ENCODE measurements at places on chromosomes 16 and 17.

DNA sequence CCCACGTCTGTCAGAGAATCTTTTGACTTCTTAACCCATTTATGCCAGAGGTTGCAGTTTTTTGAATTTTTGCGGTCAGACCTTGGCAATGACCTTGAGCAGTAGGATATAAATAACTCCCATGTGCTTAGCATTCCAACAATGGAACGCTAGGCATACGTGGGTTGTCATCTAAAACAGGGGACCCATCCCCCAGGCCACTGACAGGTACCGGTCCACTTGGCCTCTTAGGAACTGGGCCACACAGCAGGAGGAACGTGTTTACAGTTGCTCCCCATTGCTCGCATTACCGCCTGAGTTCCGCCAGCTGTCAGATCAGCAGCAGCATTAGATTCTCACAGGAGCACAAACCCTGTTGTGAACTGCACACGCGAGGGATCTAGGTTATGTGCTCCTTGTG is 76.8 kb upstream of the LGALS9 start:
- DNase-seq = no peak

DNA sequence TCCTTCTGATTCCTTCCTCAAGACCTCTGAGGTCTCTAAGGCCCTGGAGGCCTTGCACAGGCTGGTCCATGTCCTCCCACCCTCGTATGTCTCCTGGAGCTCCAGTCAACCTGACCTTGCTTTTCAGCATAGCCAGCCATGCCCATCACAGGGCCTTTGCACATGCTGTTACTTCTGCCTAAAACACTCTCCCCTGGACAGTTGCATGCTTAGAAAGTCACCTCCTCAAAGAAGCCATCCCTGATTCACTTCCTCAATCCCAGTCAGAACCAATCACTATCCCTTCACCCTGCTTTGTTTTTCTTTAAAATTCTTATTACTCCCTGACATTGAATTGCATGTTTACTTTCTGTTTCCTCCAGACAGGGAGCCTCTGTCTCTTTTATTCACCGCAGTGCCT is 322.1 kb upstream of the CCL2 start:
- no peak for DNase-seq

DNA sequence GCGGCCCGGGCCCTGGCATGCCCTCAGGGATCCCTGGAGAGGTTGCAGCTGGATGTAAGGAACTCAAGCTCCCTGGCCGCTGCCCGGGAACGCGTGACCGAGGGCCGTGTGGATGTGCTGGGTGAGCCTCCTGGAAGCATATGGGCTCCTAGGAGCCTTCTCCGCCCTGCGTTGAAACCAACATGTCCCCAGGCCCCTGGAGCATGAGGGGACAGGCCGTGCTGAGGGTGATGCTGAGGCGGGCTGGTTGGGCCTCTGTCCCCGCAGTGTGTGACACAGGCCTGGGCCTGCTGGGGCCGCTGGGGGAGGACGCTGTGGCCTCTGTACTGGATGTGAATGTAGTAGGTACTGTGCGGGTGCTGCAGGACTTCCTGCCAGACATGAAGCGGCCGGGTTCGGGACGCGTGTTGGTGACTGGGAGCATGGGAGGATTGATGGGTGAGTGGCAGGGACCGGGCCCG is 5.7 kb upstream of the HSD17B1 start:
- no peak for DNase-seq

GRCh38 chr16:19044769-19045168 is 22.6 kb upstream of the COQ7 start:
- DNase-seq = no peak

DNA sequence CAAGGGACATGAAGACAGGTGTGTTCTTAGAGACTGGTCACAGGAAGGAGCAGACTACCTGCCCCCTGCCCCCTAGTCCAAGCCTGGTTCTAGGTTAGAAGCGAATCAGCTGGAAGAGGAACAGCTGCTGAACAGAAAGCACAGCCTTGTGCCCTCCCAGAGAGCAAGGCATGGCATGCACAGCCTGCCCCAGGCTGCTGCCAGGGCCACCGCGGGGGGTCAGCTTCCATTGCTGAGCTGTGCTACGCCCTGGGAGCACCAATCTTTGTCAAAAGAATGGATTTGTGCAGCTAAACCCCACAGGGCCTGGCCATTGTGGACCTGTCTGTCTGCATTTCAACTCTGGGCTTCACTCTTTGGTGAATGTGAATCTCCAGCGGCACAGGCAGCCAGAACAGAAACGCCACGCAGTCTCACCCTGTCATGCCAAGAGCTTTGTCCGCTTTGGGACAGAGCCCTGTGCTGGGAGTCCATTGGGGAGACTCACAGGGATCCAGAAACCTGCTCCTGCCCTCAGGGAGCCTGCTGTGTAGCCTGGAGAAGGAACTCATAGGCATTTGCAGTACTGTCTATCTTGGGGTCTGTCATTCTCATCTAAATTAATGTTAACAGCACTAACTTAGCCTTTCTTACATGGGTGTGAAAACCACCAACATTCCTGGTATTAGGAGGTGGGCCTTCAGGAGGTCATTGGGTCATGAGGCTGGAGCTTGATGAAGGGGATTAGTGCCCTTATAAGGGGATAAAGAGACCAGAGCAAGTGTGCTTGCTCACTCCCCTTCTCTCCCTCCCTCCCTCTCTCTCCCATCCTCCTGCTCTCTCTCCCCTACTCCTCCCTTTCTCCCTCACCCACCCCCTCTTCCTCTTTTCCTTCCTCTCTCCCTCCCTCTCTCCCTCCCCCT is 25.6 kb upstream of the CDRT4 start:
- DNase-seq = no peak

GRCh38 chr17:17647524-17648178 is 33.6 kb upstream of the RAI1 start:
- DNase-seq = no peak

- DNase-seq = no peak
Observed at GRCh38 chr16:30623536-30624283, 13.5 kb upstream of the ZNF689 start.

- no peak for DNase-seq
Observed at GRCh38 chr17:27986805-27987684, 55.4 kb upstream of the NLK start.

- no peak for DNase-seq
Observed at GRCh38 chr16:85615852-85616606, 2.9 kb downstream of the GSE1 start.

DNA sequence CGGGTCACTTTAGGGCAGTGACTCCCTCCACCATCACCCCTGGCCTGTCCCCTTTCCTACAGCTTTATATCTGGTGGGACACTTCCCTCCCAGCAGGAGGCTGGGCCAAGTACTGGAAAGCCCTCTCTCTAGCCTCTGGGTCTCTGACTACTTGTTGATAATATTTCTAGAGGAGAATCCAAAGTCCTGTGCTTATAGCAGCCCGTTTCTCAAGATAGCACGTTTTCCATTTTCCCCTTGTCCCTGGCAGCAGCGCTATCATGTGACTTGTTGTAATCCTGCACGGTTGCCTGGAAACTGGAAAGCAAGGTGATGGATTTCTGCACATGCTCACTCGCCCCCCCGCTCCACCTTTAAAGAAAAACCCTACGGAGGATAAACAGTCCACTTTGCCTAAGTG is 3.3 kb upstream of the AXIN2 start:
- no peak for DNase-seq

DNA sequence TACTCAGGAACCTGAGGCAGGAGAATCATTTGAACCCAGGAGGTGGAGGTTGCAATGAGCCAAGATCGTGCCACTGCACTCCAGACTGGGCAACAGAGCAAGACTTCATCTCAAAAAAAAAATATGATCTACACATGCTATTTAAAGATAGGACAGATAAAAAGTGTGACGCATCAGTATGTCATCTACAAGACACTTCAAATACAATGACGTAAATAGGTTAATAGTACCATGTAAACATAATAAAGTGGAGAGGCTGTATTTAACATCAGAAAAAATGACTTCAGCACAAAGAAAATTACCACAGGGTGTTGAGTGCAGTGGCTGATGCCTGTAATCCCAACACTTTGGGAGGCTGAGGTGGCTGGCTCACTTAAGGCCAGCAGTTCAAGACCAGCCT is 20.2 kb downstream of the ZNF778 start:
- DNase-seq = no peak

GRCh38 chr16:89143201-89143741 is 28.3 kb upstream of the CDH15 start:
- DNase-seq = no peak

GRCh38 chr17:31521632-31522283 is 130.3 kb downstream of the RAB11FIP4 start:
- DNase-seq = no peak

DNA sequence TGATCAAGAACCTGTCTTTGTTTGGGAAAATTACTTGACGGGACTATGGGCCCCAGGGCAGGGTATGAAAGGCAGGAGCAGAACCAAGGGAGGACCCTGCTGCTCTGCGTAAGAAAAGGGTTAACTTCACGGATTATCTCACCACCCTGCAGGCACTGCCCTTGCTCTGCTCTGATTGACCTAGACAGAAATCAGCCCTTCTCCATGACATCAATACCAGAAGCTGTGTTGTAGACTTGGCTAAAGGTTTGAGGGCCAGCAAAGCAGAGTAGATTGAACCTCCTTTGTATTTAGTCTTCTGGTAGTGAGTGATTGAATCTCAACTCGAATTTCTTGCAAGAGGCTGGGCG is 52.9 kb upstream of the ETV4 start:
- DNase-seq = no peak

DNA sequence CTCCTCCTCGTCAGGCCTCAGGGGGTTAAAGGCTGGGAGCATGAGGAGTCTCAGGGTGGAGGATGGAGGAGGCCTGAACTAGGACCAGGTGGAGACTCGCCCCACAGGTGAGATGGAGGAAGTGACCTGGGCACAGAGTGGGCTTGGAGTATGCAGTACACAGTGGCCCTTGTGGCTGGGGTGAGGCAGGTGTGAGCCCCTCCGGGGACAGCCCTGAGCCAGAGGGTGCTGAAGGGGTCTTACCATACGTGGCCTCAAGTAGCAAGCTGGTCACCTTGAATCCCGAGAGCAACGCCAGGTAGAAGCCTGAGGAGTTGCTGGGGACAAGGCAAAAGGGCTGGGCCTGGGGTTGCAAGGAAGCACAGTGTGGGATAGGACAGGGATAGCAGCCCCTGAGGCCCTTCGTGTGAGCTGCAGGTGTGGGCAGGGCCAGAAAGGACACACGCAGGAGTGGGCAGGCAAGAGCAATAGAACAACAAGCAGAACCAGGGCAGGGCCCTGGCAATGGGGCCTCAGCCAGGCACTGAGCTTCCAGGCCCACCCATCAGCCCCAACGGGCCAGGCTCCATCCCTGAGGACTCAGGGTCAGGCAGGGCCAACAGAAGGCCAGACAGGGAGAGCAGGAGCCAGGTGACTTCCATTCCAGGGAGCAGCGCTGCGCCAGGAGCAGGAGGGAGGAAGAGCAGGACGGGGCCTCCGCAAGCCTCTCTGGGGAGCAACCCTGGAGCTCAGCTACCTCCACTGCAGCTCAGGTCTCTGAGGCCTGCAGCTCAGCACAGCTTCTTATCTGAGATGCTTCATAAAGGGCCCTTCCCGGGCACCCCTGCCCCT is 64.2 kb upstream of the TNRC6C start:
- no peak for DNase-seq

DNA sequence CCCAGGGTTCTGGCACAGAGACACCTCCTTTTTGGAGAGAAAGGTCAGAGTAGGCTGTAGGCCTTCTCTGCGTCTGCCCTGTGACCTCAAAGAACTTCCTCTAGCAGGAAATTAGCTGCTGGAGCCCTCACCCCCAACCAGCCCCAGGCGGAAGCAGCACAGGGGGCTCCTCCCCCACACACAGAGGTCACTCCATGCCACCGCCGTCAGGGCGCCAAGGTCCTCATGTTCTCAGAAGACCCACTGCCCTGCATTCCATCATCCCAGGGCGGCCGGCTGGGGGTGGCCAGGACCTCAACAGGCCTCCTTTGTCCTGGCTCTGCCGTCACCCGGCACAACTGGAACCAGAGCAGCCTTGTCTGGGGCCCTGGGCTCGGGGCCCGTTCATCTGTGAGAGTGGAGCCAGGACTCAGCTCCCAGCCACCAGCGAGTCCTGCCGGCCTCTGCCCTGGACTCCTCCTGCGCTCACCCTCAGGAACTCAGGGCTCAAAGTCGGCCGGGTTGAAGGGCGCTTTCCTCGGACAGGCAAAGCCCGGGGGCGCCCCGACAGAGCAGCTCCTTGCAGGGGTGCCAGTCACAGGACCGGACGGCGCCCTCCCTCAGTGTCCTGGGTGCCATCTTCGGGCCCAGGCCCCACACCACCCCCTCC is 1.2 kb downstream of the TMC6 start:
- no peak for DNase-seq

DNA sequence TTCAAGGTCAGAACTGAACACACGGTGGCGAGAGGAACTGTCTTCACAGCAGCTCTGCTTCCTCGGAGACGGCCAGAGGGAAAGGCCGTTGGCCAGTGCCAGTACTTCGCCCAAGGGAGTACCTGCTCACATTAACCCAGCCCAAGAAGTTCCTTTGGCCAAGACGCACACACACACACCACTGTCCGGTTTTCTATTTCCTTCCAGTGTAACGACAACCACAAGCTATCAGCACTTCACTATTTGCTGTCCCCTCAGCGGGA is 744 bp upstream of the GGNBP2 start:
- peak; percentile 27 for DNase-seq

DNA sequence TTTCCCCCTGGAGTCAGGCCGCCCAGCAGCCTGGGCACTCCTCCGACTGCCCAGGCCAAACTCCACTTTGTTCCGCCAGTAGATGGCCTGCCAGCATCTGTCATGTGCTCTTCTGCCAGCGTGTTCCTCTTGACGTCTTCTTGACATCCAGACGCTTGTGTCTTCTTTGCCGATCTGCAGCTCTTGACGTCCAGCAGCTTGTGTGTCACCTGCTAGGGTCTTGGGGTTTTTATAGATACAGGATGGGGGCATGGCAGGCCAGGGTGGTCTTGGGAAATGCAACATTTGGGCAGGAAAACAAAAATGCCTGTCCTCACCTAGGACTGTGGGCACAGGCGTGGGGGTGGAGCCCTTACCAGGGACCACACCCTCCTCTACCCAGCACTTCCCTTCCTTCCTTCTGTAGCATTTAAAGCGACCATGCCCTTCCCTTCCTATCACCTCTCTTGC is 88.7 kb downstream of the BMERB1 start:
- DNase-seq = no peak

GRCh38 chr17:65360961-65361552 is 200.4 kb downstream of the AXIN2 start:
- DNase-seq = no peak

DNA sequence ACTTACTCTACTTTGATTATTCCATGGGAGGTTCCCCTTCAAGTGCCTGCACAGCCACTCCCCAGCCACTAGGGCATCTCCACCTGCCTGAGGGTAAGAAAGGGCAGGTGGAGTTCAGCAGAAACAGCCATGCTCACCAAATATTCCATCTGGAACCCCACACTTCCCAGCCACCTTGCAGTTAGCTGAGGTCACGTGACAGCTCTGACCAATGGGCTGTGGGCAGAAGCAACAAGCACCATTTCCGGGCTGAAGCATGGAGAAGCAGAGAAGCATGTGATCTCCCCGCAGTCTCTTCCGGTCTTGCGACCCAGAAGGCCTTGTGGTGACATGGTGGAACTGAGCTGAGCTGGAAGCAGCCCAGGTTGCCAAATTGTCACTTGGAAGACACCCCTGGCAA is 108.6 kb downstream of the CCT6B start:
- DNase-seq = no peak

DNA sequence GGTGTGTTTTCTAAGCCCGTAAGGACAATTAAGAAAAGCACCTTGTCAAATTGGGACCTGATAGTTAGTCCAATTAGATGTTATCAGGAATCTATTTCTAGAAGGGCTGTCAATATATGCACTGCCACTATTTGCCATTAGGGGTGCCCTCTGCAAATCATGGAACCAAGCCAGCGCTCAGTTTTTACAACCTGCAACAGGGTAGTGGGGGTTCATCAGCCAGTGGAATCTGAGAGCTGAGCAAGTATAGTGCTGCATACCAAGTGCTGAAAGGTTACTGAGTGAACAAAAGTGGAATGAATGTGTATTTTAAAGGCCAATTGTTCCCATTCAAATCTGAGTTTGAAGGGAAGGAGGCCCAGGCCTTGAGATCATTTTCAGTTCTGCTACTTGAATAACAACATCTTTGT is 10.4 kb downstream of the PRR11 start:
- no peak for DNase-seq

All from GM04503 (cell line).